ENCODE measurements at places on chromosomes 7 and 10. TPM values are rescaled to one million over a fixed set of nuclear protein-coding genes. Genes with fewer than 3 reads are reported as not detected.

The CARD11 gene
- 46.0 TPM for total RNA-seq

The NAT16 gene
- not detected for total RNA-seq

The AQP1 gene
- total RNA-seq = 14.2 TPM

The FZD1 gene
- total RNA-seq = 2.2 TPM

The LRIT1 gene
- not detected for total RNA-seq

The NRAP gene
- not detected for total RNA-seq

The TMEM72 gene
- total RNA-seq = not detected

The AKR1B15 gene
- total RNA-seq = not detected

The CYP2E1 gene
- total RNA-seq = not detected

All from endothelial cell of coronary artery (primary cell).